ENCODE measurements at places on chromosomes 4 and X.

GRCh38 chrX:126165721-126166461 lies at the start of gene DCAF12L2:
TSS of gene DCAF12L2 (minus strand) at chrX:126166289. CDS start at chrX:126165924, 365 bp downstream.
- DNase-seq: no peak

DNA sequence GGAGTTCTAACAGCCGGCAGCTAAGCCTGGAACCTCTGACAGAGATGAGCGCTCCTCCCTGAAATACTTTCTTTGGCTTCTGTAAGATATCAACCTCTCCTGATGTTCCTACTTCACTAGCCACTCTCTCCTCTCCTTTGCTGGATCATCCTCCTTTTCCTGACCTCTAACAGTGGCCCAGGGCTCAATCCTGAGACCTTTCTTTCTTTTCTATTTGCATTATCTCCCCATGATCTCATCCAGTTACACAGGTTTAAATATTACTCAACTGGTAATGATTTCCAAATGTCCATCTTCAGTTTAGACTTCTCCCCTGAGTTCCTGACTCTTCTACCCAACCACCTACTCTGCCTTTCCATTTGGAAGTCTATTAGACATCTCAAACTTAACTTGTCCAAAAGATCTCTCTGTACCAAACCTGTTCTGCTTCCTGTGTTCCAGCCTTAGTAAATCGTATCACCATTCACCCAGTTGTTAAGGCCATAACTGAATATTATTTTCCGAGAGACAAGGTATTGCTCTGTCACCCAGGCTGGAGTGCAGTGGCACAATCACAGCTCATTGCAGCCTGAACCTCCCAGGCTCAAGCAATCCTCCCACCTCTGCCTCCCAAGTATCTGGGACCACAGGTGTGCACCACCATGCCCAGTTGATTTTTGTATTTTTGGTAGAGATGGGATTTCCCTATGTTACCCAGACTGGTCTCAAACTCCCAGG lies 41.1 kb downstream of the RFC1 start:
- DNase-seq: no peak

GRCh38 chrX:39170464-39170863 lies 369.2 kb downstream of the MID1IP1 start:
- DNase-seq: no peak

DNA sequence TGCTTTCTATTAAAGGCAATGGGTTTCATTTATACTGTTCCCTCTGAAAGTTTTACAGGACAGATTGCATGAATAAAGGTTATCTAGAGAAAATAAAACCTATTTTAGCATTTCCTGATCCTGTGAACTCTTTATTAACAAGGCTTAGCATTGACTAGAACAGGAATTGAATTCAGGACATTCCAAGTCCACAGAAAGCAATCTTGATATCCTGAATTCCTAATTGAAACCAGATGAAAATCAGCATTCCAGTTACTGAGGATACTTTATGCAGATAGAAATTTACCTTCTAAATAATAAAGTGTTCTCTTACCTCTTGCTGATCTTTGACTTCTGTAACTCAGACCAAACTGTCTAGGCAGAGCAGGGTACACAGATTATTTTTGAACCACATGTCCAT lies 151.4 kb downstream of the ZNF518B start:
- no peak for DNase-seq

GRCh38 chrX:154833746-154834274 lies 652 bp downstream of the SMIM9 start:
- DNase-seq: no peak

GRCh38 chrX:13569479-13570260 lies at the start of gene EGFL6:
TSS of gene EGFL6 (plus strand) at chrX:13569601. CDS start at chrX:13569862, 261 bp downstream.
- DNase-seq: no peak
